ENCODE measurements at places on chromosomes 5 and 9.
A peak's percentile ranks its signal among the peaks of the same experiment; 100 is the strongest.

GRCh38 chr9:122029898-122030297 is 63.2 kb downstream of the TTLL11 start:
- no peak for DNase-seq

DNA sequence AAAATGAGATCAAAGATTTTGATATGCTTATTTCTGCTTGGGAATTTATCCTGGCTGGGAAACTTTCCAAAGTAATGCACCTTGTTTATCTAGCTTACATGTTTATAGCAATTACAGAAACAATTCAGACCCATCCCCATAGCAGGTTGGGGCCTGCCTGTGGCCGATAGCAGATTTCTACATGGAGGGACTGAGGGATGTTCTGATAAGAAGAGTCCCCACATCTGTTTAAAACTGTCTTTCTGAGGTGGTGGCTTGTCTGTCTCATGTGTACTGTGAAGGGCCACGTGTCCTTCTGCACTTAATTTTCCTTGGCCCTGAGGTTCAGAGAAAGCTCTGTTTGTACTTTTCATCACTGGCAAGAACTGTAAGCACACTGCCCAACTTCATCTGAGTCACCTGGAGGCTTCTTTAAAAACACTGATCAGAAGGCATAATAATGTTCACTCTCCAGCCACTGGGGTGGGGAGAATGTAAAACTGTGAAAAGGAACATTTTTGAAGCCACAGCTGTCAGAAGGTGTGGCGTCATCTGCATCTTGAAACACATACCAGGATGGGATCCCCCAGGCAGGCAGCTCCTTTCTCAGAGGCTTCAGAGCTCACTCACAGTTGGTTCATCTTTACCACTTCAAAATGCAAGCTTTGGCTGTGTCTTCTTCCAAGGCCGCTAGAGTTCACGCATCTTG is 80.3 kb downstream of the MAP1B start:
- DNase-seq, result no peak

DNA sequence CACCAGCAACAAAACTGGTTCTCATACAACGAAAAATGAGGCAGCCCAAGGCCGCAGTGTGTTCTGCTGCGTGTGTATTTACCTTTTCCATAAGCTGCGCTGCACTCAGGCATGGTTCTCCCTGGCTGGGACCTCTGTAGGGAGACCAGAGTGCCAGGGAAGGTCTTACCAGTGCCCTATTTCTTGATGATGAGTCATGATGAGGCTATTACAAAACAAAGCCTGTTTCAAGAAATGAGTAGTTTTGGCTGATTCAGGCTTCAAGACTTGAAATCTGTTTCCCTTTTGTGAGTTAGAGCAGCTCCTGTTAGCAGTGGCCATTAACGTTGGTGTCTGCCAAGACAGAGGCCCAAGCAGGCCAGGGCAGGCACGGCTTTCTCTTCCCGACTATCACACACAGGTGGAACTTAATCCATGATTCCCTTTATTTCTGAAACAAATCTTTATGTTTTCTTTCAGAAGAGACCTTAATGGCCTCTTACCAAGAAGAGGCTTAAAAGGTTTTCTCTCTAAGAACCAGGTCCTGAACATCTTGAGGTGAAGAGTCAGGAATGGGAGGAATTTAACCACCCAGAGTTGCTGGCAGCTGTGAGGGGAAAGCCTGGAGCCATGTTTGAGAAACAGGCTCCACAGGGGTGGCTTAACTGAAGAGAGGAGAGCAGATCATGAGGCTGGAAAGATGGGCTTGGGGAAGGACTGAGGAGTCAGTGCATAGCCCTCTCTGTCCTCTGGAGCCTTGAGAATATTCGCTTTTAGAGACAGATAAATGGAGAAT is 41.4 kb upstream of the TIFAB start:
- DNase-seq, result peak; percentile 62

GRCh38 chr9:87725900-87726709 is at the start of gene CTSL:
TSS of gene CTSL (plus strand) at chr9:87726119. CDS start at chr9:87727604, 1,485 bp downstream.
- peak; percentile 54 for DNase-seq

DNA sequence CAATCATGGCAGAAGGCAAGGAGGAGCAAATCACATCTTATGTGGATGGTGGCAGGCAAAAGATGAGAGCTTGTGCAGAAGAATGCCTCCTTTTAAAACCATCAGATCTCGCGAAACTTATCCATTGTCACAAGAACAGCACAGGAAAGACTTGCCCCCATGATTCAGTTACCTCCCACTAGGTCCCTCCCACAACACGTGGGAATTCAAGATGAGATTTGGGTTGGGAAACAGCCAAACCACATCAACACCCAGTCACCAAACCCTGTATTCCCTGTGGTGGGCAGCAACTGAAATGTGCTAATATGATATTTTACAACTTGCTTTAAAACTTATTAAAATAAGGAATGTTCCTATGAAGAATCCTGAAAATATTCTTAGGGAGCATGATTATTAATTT is 54.2 kb downstream of the RASGRF2 start:
- DNase-seq, result no peak

Data from HTR-8/SVneo (cell line).